Activated T-cell treated with anti-CD3 and anti-CD28 coated beads, Interleukin-2, amount 50 U/mL, for 48 hours (primary cell): ENCODE measurements at places on chromosomes 16 and 17.

DNA sequence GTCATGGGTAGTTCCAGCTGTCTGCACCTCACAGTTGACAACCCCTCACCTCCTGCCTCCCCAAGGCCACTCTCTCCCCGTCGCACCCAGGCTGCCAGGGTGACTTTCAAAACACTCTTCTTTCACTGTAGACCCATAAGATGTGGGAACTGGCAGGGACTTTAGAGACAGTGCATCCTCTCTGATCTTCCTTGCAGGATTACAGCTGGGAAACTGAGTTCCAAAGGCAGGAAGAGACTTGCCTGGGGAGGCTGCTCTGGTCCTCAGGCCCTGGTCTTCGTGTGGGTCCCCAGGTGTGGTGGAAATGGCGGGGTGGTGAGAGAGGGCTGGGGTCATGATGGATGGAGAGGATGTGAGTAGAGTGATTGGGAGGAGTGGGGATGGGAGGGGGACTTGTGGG lies 21.9 kb upstream of the NKD1 start:
- DNase-seq, result no peak

DNA sequence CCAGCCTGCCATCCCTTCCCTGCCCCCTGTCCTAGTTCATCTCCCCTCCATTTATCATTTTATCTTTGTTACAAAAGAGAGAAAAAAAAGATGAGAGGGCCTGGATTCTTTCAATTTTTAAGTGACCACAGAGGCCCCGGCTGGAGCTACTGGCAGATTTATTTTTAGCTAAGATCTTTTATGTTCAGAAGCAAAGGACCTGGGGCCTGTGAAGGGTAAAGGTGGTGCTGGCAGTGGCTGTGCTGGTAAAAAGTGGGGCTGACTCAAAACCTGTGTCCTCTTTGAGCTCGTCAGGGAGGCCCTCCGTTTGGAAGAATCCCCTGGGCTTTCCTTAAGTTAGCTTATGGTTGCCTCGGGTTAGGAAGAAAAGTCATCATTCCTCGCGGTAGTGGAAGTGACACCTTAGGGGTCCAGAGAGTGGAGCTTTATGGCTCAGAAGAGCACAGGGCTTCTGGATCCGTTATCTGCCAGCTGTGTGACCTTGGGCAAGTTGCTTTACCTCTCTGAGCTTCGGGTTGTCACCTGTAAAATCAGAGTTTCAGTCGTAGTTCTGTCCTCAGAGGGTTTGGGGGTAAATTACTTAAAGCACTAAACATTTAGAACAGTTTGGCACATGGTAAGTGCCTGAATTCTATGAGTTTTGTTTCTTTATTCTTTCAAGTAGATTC lies 923.8 kb upstream of the EEF2KMT start:
- DNase-seq, result no peak

DNA sequence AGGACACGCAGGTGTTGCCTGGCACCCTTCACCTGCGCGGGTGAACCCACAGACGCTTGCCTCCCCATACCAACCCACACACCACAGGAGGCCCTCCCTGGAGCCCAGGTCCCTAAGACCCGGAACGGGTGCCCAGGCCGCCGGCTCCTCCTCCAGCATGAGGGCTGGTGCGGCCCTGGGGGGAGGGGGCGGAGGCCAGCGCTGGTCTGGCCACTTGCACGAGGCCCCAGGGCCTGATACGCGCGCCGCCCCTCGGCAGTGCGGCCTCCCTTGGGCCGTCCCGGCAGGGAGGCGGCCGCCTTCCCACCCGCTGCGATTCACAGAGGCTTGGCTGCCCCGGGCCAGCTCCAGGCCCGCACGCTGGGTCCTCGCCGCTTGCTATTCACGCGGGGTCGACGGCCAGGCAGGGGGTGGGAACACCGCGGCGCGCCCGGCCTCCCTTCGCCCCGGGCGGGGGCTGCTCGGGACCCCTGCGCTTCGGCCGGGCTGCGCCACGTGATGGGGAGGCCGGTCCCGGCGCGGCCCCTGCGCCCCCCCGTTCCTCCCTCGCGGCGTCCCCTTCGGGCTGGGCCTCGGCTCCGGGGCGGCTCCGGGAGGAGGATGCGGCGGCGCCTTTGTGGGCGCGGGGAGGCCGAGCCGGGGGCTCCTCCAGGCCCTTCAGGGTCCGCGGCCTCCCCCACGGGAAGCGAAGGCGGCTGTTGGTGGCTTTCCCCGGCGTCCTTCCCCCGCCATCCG lies 685 bp downstream of the FASN start:
- DNase-seq, result no peak

- no peak for DNase-seq
Measured at GRCh38 chr17:28518132-28518531, 12.0 kb downstream of the FOXN1 start.

DNA sequence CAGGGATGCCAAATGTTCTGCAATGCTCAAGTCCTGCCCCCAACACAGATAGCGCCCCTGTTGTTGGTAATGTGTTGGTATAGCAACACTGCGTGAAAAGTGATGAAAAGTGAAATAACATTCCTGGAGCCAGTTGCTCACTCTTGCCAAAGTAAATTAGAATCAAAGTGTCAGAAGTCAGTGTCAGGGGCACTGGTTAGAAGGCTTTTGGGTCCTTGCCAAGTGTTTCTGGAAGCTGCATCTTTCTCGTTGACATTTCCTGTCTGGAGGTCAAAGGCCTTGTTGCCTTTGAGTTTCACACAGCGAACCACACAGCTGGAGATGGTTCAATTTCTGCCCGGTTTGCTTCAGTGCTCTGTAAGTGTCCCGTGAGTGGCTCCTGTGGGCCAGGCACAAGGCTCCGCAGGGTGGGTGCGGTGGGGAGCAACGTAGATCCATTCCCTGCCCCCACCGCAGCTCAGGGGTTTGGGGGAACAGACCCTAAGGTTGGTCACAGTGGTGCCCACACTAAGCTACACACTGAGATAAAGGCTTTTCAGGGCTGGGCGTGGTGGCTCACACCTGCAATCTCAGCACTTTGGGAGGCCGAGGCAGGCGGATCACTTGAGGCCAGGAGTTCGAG lies 3.6 kb upstream of the SLC16A5 start:
- DNase-seq, result no peak

GRCh38 chr17:59026176-59026939 lies 80.3 kb downstream of the TRIM37 start:
- DNase-seq, result no peak

DNA sequence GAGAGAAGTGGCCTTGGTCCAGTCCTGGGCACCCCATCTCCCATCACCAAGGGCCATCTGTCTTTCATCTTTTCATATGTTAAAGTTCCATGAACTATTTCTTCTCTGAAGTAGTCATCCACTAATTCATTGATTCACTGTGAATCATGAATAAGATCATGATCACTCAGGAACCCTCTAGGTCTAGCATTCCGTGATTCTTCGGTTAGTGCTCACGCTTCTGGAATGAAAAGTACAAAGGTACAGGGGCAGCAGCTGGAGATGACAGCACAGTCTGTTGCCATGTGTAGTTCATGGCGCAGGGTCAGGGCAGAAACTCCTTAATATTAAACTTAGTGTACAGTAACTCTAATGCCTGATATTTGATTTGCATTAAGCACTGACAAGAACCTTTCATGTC lies 127.1 kb downstream of the CDH13 start:
- no peak for DNase-seq

DNA sequence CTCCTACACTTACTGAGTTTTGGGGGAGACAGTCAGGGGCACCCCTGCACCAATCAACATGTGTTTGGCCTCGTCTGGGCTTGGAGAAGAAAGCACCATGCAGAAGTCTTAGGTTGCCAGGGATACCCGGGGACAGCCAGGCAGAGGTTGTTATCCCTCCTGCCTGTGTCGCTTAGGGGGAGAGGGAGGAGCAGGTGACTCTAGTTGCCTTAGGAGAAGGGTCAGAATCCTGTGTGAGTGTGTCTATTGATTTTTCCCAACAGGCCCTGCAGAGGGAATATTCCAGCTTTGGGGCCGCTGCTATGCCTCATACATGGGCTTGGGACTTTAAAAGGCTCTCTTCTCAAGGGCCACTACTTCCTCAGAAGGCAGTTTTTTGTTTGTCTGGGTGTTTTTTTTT lies 89.1 kb downstream of the RGS9 start:
- DNase-seq, result no peak

DNA sequence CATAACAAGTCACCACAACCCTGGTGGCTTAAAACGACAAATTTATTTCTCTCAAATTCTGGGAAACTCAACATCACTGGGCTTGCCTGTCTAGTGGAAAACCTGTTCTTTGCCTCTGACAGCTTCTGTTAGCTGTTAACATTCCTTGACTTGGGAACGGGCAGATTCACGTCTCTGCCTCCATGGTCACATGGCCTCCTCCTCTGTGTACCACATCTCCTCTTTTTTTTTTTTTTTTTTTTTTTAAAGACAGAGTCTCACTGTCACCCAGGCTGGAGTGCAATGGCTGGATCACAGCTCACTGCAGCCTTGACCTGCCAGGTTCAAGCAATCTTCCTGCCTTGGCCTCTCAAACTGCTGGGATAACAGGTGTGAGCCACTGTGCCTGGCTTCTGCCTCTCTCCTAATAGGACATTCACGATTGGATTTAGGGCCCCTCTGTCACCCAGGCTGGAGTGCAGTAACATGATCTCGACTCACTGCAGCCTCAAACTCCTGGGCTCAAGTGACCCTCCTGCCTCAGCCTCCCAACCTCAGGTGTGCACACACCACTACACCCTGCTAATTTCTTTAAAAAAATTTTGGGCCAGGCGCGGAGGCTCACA lies 11.7 kb upstream of the LLGL1 start:
- no peak for DNase-seq

DNA sequence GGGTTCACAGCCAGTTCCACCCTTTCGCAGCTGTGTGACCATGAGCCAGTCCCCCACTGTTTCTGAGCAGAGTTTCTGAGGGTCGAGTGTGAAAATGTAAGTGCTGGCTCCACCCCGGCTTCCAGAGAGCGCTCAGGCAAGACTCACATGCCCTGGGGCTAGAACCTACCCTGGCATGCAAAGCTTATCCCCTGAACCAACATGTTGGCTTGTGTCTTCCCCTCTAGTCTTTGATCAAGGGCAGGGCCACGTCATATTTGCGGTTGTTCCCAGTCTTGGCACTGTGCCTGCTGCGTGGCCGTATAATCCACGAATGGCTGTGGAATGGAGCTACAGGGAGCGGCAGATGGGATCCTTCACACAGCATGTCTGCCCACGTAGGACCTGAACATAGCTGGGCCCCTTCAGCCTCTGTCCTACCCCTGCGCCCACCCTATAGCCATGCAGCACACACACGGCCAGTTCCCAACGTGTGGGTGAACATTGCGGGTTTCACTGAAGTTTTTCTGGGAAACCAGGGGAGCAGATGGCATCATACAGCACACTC lies 84.8 kb downstream of the MRM1 start:
- DNase-seq, result no peak

GRCh38 chr17:82950525-82951102 lies 110.8 kb upstream of the ZNF750 start:
- DNase-seq, result no peak

GRCh38 chr16:50072730-50073129 lies 7.0 kb downstream of the HEATR3 start:
- DNase-seq, result no peak

DNA sequence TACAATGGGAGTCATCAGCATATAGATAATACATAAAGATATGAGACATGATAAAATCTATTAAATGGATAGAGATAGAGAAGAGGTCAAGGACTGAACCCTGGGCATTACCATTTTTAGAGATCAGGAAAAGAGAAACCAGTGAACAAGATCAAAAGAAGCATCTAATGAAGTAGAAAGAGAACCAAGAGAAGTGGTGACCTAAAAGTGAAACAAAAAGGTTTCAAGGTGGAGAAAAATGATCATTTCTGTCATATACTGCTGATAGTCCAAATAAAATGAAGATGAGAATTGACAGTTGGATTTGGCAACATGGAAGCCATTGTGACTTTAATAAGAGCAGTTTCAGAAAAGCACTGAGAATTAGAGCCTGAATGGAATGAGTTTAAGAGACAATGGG lies 165.1 kb downstream of the PPM1E start:
- no peak for DNase-seq

GRCh38 chr17:71115669-71115972 lies 946.3 kb downstream of the KCNJ2 start:
- DNase-seq, result no peak

DNA sequence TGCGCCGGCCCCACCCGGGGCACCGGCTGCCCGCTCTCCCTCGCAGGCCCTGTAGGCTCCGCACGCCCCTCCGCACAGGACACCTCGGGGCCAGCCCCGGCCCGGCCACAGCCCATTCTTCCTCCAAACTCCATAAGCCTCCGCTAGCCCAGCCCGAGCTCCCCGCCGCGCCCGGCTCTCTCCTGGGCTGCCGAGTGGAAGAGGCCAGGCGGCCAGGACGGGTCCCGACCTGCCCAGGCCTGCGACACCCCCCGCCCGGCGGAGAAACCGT lies 397 bp downstream of the NCOR1 start:
- DNase-seq, result no peak

DNA sequence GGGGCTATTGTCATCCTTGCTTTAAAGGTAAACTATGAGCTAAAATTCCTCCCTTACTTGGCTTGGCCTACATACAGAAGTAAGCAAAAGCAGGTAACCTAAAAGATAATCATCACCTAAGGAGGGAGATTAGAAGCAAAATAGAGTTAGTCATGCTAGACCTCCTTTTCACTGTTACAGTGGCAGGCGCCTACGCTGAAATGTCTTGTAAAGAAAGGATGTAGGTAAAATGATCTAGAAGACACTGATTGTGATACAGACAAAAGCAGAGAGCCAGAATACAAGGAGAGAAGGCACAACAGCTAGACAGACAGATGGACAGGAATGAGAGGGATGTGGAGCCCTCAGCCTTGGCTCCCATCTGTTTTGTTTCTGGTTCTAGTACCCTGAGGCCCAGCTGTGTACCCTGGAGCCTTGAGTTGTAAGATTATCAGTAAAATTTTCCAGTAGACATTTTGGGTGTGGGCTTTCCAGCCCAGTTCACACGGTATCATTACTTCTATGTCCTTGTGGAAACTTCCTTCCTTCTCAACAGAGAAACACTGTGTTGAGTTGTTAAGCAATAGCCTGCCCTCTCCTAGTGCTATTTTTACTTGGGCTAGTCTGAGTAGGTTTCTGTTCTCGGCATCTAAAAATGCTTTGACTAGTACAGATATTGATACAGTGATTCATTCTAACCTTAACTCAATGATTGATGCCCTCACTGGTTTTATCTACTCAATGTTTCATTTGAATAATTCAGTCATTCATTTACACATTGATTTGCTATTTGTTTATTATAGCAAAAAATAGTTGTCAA lies 7.7 kb upstream of the C16orf78 start:
- no peak for DNase-seq

GRCh38 chr16:58154345-58154744 lies 25.2 kb upstream of the CFAP20 start:
- DNase-seq, result no peak

- DNase-seq, result no peak
Measured at GRCh38 chr16:70493802-70494201, 29.6 kb downstream of the COG4 start.
